ENCODE measurements at places on chromosomes 3 and 15.

- DNase-seq: no peak
Measured at GRCh38 chr3:105465251-105465853, 98.6 kb downstream of the ALCAM start.

DNA sequence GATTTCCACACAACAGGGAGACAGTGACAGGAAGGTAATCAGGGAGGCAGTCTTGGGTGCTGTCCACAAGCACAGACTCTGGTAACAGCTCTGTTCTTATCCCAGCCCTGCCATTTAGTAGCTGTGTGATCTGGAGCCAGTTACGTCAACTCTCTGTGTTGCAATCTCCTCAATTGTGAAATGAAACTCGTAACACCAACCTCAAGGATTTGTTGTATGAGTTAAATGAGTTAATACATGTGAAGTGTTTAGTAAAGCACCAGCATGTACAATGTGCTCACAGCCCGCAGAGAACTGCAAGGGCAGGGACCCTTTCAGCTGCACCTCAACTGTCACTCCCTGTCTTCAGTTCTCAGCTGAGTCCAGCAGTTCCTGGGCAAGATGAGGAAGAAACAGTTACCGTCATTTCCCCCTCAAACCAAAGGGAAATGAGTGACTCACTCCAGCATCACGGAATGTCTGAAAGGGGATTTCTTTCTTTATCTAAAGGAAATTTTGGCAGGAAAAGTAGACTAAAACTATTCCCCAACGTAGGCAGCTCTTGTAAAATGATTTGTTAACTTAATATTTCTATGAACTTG is 39.9 kb upstream of the MB21D2 start:
- DNase-seq: no peak

DNA sequence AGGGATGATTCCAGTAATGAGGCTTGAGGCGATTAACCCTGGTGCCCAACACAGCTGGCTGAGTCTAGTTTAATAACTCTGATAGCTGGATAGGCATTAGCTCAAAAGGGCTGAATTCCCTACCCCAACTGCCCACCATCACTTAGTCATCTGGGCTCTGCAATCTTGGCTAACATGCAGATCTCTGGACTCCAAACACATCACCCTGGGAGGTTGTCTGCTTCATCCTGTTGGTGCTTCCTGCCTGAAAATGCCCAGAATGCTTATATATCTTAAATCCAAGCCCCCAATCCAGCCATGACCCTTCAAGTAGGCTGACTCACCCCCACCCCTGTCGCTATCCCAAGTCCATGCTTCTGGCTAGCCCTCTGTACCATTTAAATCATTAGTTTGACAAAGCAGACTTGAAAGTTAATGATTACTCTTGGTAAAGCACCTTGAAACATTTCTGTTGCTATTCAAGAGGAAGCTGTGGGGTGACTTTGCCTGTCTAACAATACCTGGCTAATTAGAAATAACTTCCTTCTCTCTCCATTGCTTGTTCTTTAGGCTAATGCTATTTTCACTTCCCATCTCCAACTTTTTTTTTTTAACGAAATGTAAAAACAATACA is 107.0 kb upstream of the RORA start:
- no peak for DNase-seq

- no peak for DNase-seq
Measured at GRCh38 chr3:143643905-143644304, 204.4 kb downstream of the SLC9A9 start.
